Stimulated activated CD4-positive, alpha-beta T cell treated with anti-CD3 and anti-CD28 coated beads, Interleukin-2, amount 100 ng/mL, for 48 hours (primary cell): ENCODE measurements at places on chromosomes 16 and 17.

DNA sequence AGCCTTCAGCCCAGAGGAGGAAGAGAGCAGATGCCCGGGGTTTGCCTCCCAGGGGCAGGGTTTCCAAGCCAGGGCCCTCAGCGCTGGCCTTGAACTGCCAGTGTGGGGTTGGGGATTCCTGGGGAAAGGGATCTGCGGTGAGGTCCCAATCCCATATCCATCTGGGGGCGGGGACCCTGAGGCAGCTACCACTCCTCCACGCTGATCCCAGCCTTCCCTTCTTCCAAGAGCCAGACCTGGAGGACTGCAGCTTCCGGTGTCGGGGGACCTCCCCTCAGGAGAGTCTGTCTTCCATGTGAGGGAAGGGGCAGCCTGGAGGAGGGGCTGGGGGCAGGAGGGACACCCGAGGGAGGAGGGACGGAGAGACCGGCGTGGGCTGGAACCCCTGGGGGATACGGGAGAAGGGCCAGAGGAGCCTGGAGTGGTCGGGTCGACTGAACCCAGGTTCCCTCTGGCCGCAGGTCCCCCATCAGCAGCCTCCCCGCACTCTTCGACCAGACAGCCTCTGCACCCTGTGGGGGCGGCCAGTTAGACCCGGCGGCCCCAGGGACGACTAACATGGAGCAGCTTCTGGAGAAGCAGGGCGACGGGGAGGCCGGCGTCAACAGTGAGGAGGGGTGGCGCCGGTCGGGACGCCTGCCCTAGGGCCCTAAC is 10.7 kb upstream of the CISD3 start:
- DNase-seq, result no peak

DNA sequence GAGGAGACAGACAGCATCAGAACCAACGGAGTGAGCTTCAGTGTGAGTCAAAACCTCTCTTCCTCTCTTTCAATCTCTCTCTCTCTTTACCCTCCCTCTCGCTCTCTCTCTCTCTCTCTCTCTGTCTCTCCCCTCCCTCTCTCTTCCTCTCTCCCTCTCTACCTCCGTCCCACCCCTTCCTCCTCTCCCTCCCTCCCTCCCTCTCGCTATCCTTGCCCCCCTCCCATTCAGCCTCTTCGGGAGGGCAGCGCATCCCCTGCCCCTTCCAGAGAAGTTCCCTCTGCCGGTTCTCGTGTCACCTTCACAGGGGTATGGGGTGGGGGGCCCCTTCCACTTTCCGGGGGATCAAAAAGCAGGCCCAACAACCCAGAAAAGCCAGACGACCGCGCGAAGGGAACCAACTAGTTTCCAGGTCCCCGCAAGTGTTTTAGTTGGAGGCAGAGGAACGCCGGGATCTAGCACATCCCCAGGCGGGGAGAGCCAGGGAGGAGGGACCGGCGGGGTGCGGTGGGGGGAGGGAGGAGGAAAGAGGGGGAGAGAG is 28.9 kb upstream of the RBFOX1 start:
- no peak for DNase-seq

- DNase-seq, result no peak
Observed at GRCh38 chr17:3800362-3801271, at the start of gene ITGAE. TSS of gene ITGAE (minus strand) at chr17:3801188. CDS start at chr17:3801144, 44 bp downstream.

GRCh38 chr17:48290378-48290777 is 139.6 kb downstream of the SKAP1 start:
- no peak for DNase-seq

- DNase-seq, result no peak
Observed at GRCh38 chr17:80474231-80474960, 2.0 kb downstream of the NPTX1 start.

GRCh38 chr17:5078106-5079028 is at the start of gene ZFP3:
TSS of gene ZFP3 (plus strand) at chr17:5078467. CDS start at chr17:5091505, 13,038 bp downstream.
- DNase-seq, result peak; percentile 67

DNA sequence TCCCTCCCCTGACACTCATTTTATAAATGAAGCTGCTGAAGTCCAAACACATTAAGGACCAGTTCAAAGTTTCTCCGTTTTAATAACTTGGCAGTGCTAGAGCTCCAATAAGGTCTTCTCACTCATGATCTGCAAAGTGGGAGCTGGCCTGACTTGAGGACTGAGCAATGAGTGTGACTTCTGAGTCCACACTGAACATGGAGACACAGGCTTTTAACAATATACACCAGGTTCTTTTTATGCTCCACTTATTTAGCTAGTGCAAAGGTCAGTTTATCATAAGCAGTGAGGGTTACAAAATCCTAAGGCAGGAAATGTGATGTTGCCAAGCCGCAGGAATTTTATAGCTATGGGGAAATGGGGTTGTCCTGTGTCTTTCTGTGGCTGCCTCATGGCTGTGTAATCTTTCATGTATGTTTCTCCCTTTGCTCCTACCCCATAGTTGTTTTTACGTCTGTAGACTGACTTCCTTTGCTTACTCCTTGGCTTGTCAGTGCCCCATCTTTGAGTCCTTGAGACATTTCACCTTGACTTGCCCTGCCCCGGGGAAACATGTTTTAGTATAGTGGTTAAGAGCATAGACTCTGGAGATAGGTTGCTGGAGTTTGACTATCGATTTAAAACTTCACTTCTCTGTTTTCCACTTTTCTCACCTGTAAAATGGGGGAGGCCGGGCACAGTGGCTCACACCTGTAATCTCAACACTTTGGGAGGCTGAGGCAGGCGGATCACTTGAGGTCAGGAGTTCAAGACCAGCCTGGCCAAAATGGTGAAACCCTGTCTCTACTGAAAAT is 12.2 kb upstream of the MMD start:
- no peak for DNase-seq

DNA sequence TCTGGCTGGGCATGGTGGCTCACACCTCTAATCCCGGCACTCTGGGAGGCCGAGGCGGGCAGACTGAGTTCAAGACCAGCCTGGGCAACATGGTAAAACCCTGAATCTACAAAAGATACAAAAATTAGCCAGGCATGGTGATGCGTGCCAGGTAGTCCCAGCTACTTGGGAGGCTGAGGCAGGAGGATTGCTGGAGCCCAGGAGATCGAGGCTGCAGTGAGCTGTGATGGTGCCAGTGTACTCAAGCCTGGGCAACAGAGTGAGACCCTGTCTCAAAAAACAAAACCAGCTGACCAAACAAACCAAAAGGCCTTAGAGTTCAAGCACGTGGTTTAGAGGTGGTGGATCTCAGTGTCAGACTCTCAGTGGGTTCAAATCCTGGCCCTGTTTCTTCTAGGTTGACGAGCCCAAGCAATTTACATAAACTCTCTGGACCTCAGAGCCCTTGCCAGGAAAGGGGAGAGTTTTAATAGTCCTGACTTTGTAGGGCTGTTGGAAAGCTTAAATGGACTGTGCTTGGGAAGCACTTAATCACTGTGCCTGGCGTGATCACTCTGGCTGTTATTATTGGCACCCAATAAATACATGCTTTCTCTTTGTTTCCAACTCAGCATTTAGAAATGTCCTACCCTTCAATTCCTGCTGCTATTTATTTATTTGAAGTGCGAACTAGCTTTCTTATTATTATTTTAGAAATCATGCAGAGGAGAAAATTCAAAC is 44.7 kb downstream of the ABCC1 start:
- no peak for DNase-seq

DNA sequence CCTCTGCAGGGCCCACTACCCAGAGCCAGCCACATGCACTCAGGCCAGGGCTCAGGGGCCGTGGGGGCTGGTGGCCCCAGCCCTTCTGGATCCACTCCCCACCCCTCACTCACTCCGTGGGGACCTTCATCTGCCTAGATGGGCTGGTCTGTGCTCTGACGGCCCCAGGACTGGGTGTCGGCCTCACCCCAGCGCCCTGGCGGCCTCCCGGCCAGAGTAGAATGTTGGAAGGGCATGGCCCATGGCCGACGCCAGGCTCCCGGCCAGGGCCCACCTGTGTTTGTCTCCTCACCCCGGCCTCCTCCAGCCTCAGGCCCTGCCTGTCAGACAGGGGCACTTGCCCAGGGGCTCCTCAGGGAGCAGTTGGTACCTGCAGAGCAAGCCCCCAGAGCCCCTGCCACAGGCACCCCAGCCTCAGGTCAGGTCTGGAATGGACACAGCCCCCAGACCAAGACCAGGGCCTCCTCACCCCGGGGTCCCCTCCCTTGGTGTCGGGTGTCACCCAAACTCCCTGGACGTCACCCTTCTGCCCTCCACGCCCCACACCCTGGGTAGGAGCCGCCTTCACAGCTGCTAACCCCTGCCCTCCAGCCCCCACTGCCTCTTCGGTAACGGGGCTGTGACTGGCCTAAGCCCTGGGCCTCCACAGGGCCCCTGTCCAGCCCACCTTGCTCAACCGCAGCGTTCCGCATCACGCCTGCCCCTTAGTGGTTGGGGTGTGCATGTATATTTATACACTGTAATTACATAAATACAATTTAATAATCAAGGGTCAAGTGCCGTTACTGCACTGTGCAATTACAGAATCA is 3.0 kb upstream of the CDH15 start:
- no peak for DNase-seq

DNA sequence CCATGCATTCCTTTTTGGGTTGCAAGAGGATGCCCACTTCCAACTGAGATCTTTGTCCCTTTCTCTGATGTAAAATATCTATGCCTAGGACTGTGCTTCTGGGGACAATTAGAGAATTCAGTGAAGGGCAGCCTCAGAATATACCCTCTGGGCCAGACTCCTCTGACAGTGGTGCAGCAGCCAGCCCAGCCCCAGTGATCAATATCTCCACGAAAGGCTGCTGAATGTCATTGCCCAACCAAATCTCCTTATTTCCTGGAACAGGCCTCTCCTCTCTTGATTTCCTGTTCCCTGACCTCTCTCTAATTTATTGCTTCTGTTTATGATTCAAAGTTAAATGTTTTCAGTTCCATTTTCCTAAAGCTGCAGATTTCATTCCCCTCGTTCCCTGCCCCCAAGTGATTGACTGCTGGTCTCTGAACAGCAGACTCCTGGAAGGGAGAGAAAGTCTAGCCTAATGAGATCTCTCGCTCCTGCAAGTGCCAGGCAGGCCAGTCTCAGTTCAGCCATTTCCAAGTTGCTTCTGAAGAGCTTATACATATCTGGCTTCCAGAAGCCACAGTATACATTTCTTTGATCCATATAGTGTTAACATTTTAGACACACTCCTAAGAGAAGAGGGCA is 104.4 kb upstream of the SALL1 start:
- no peak for DNase-seq

GRCh38 chr16:85220964-85221731 is 108.9 kb upstream of the CIBAR2 start:
- DNase-seq, result no peak

DNA sequence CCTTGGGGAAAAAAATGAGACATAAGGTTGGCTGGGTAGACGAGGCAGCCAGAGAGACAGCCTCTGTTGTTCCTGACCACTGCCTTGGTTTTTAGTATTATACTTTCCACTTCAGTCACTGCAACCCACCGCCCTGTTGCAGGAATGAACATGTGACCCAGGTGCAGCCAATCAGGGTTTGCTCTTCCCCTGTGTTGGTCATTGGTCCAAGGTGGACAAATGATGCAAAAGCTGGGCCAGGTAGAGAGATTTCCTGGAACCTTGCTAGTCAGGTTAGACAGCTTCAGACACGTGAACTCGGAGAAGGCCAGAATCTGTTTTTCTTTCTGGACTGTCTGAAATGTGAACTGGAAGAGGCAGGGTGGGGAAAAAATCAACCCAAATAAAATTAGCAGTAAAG is 452.4 kb upstream of the RBFOX1 start:
- DNase-seq, result no peak

DNA sequence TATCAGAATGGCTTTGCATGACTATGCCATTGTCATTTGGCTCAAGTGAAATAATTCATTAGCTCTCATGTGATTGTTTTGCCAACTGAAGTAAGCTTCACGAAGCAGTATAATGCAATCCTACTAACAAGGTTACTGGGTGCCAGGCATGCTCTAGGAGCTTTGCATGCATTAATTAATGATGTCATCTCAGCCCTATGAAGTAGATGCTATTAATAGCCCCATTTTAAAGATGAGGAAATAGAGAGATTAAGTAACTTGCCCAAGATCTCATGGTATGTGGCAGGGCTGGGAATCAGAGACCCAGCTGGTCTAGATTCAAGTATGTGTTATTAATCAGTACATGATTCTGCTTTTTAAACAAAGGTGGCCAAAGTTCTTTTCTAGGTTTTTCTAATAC is 14.1 kb downstream of the KRT39 start:
- no peak for DNase-seq

DNA sequence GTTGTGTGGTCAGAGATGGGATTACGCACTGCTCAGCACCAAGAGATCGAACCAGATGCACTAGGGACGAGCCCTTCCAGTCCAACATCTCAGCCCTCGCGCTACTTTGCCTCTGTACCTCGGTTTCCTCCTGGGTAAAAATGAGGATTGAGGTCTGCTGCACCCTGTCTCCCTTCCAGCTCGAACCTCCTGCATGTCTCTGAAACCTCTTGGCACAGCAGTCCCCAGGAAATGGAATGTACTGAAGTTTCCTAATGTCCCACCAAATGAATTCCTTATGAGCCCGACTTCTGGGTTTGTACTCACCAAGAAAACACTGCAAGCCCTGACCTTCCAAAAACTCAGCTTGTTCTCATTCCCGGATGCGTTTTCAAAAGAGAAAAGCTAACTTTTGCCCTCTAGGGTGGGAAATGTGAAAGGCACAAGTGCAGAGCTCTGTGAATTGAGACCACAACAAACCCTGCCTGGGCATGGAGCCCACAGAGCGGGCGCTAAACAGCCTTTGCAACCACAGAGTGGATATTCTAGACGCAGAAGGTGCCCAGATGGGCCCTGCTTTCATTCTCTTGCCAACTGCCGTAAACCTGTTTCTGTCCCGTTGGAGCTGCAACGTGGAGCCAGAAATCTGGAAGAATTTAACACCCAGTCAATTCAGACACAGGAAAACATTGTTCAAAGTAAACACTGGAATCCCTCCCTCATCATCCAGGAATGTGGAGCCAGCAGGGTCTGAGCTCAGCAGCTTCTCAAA is 10.3 kb downstream of the CDRT4 start:
- no peak for DNase-seq

DNA sequence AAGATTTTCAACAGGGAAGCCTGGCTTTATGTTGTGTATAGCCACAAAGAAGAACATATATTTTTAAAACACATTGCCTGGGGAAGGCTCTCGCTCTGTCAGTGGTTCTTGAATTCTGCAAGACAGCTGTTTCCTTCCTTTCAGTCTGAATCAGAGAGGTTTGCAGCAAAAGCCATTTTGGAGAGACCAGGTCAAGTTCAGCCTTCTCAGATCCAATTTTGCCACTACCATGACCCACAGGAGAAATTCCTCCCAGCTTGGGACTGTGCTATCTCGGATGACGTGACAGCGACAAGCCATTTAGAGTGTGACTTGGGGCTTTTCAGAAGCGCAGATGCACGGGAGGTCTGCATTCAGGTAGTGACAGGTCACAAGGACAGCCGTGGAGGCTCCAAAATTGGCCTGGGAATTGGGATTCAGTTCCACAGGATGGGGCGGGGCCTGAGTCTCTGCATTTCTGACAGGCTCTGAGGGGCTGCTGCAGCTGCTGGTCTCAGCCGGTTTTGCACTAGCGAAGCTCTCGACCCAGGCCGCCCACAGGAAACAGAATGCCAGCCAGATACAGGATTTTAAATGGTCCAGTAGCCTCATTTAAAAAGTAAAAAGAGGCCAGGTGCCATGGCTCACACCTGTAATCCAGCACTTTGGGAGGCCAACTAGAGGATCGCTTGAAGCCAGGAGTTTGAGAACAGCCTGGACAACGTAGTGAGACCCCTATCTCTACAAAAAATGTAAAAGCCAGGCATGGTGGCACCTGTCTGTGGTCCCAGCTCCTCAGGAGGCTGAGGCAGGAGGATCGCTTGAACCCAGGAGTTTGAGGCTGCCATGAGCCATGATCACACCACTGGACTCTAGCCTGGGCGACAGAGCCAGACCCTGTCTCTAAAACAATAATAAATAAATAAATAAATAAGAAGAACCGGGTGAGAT is 196.6 kb upstream of the CIBAR2 start:
- DNase-seq, result no peak

- DNase-seq, result no peak
Observed at GRCh38 chr17:15965528-15965927, 20.6 kb downstream of the ADORA2B start.

GRCh38 chr16:90008708-90009145 is 10.5 kb downstream of the DBNDD1 start:
- peak; percentile 57 for DNase-seq
